ENCODE measurements at places on chromosomes 7 and 10. TPM values are rescaled to one million over a fixed set of nuclear protein-coding genes. Genes with fewer than 3 reads are reported as not detected.

The CTAGE6 gene
- 0.97 TPM for total RNA-seq

The MMP21 gene
- not detected for total RNA-seq

The PHKG1 gene
- total RNA-seq: 3.8 TPM

The LOXL4 gene
- total RNA-seq: 93.3 TPM

The MALRD1 gene
- total RNA-seq: 3.7 TPM

The CCDC201 gene
- total RNA-seq: not detected

The PALD1 gene
- total RNA-seq: 0.16 TPM

The EIF5AL1 gene
- 0.49 TPM for total RNA-seq

The APBB1IP gene
- total RNA-seq: 5.2 TPM

The PON3 gene
- 2.2 TPM for total RNA-seq

The ITGB8 gene
- 17.5 TPM for total RNA-seq

The IFIT1B gene
- total RNA-seq: under 0.01 TPM

The PPP3CB gene
- total RNA-seq: 32.7 TPM

The MMD2 gene
- not detected for total RNA-seq

The GPC2 gene
- 1.6 TPM for total RNA-seq

The SP4 gene
- total RNA-seq: 4.7 TPM

The UPK3BL2 gene
- 4.2 TPM for total RNA-seq

The FAM237B gene
- total RNA-seq: not detected

The GIMAP1 gene
- total RNA-seq: not detected

The HOXA1 gene
- total RNA-seq: not detected

The ATOH7 gene
- not detected for total RNA-seq
